ENCODE measurements at places on chromosomes 12 and 14.

DNA sequence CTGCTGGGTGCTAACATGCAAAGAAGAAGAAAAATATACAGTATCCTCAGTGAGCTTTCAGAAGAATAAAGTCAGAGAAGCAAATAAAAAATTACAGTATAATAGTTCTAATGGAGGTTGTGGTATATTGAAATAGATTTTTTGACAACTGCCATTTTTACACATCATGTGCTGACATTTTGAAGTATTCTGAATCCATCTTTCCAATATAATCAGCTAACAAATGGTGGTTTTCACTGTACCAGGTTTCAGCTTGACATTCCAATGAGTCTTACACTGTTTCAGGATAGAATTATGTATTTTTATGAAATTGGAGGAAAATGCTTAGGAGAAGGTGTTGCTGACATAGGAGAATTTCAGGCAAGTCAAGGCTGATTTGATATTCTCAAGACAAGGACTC is 26.3 kb upstream of the TBC1D30 start:
- no peak for DNase-seq

- DNase-seq = no peak
These were observed 11.3 kb downstream of the VASH1 start for GRCh38 chr14:76772300-76773187.

DNA sequence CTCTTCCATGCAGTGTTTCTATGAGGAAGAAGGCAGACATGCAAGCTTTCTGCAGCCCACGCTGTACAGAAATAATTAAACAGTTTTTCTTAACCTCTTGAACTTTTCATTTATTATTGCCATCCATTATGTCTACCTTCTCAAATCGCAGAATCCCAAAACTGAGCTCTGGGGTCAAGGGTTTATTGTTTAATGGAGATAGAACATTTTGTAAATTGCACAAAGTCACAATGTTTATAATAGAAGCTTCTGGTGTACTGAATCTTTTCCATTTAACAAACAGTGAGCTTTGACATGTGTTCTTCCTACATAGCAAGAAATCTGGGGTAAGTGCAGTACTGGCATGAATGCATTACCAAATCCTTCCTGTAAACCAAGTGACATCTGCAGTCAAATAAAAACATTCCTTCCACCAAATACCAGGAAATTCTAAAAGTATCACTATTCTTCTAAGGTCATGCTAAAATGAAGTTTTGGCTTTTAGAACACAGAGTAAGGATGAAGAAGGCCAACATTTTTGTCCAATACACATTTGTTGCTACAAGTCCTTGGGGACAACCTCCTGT is 385.3 kb upstream of the DDHD1 start:
- no peak for DNase-seq

DNA sequence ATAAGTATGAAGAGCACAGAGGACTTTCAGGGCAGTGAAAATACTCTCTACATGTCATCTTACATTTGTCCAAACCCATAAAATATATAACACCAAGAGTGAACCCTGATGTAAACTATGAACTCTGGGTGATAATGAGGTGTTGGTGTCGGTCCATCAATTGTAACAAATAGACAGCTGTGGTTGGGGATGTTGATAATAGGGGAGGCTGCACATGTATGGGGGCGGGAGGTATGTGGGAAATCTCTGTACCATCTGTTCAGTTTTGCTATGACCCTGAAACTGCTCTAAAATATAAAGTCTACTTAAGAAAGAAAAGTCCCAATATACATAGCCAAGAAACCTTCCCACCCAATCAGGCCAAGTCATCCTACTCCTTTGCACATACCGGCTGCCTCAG is 88.5 kb downstream of the GPR135 start:
- DNase-seq = no peak

GRCh38 chr14:55356913-55357312 is 54.7 kb downstream of the ATG14 start:
- DNase-seq = no peak

DNA sequence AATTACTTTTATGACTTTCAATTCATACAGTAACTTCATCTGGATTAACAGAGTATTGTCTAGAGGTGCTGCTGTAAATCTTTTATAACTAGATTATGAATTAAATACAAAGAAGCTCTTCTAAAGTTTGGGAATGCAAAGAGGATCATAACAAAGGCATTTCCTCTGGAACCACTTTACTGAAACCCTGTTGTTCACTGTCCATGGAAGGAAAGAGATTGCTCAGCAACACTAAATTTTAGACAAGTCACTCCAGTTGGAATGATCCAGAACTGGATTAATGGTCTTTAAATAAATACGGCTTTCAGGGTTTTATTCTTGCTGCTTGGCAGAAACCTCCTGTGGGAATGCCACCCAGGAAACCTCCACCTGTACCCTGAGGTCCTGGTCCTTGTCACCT is 250.6 kb downstream of the KSR2 start:
- no peak for DNase-seq

DNA sequence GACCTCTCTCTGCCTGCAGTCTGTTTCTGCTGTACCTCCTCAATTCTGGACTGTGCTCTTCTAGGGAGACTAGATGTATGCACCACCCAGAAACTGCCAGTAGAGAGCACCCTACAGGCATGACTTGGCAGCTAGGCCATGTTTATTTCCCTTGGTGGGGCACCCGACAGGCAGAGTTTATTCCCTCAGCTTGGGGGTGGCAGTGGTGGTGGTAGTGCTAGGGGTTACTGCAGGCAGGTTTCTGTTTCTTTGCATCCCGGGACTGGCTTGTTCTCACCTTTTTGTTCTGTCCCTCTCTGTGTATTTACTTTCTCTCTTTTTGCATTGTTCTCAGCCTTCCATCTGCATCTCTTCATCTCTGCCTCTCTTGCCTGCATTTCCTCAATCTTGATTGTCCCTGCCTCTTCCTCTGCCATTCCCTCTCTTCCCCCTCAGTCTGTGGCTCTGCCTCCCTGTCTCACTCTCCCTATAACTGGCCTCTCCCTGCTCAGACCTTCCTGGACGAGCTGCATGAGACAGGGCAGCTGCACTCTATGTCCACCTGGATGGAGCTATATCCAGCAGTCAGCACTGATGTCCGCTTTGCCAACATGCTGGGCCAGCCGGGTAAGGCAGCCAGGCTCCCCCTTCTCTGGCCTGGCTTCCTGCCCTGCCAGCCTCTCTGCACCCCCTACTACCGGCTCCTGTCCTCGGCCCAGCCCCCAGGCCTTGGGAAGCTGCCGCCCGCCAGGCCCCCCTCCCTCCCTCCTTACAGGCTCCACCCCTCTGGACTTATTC is 13.8 kb downstream of the PRPF40B start:
- peak; percentile 49 for DNase-seq

DNA sequence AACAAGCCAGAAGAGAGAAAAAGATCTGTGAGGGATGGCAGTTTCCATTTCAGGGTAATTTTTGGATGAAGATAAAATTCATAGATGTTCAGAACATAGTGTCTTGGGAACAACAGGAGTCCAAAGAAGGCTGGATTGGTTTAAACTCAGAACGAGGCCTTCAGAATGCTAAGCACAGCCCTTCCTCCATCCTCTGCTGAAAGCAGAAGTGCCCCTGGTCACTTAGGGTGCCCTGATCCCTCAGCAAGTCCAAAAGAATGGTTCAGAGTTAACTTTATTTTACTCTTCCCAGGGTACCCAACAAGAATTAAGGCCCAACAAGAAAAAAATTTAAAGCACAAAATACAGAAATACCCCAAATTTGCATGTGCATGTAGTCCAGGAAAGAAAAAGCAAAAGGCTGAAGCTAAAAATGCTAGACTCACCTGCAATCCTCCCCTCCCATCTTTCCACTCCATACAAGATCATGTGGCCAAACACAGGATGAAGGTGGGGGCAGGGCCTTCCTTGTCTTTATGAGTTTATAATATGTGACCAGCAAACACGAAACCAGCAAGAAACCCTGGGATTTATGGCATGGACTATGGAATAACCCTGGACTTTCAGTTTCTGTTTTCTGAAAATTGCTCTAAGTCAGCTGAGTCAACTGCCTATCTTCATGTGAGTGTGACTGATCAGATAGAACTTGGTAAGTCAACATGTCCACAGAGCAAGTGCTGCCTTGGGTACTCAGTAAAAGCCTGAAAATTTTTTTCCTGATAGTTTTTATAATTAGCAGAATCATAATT is 21.2 kb downstream of the MAX start:
- DNase-seq = no peak

DNA sequence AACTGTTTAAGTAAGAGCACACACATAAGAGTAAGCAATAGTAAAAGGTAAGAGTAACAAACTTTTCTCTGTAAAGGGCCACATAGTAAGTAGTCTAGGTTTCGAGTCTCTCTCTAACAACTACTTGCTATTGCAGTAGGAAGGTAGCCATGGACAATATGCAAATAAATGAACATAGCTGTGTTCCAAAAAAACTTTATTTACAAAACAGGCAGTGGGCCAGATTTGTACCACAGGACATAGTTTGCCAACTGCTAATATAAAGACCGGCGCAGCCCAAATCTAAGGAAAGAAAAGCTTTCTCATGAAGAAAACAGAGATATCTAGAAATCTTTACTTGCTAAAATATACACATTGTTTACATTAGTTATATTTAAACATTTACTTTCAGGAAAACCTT is 239.0 kb upstream of the EGLN3 start:
- no peak for DNase-seq
